ENCODE measurements at places on chromosomes 7 and 10.

- DNase-seq: peak; percentile 52
Measured at GRCh38 chr10:34193931-34194626, 621.0 kb downstream of the PARD3 start.

DNA sequence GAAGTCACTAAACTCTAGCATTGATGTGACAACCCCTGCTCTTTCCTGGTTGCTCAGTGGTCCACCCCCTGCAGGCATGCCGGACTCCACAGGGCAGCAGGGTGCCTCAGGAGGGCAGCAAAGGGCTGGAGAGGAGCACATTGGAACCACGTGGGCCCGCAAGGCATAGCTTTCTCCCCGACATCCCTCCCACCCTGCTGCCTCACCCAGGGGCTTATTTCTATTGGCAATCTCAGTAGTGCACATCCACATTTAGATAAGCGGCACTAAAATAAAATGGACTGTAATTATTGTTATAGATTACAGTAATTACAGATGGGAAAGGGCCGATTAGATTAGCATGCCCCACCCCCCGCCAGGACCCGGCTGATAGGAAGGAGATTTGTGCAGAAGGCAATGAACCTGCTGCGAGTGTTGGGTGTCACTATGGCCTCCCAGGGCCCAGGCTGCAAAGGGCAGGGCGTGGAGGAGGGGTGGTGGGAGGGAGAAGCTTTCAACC is 580.1 kb downstream of the GRID1 start:
- no peak for DNase-seq

- peak; percentile 35 for DNase-seq
Measured at GRCh38 chr7:58086461-58086860, 636.5 kb downstream of the ZNF716 start.

DNA sequence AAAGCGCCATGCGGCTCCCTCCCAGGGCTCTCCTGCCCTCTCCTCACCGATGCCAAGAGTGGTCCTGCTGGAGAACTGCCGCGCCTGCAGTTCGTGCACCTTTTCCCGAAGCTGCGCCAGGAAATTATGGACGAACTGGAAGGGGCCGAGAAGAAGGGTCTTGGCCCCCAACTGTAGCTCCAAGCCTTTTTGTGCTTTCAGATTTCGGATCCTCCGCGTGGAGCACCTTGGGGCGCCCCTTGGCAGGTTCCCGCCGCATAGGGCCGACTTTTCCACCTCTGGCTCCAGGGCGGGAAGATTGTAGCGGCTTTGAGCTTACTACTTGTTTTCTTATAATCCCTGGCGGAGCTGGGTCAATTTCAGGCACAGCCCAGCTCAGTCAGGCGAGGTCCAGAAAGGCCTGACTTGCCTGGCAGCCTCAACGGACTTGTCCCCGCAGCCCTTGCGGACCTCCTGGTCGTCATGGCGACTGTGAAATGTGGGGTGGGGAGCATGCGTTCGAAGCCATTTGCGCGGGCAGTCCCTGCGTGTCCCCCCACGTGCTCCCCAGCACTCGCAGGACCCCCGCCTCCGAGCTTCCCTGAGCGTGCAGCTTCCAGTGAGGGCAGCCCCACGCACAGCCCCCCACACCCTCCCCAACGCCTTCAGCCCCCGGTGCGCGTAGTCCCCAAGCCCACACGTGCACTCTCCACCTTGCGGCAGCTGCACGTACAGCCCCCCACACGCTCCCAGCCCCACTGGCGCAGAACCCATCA is 129.9 kb downstream of the KBTBD2 start:
- DNase-seq: no peak

DNA sequence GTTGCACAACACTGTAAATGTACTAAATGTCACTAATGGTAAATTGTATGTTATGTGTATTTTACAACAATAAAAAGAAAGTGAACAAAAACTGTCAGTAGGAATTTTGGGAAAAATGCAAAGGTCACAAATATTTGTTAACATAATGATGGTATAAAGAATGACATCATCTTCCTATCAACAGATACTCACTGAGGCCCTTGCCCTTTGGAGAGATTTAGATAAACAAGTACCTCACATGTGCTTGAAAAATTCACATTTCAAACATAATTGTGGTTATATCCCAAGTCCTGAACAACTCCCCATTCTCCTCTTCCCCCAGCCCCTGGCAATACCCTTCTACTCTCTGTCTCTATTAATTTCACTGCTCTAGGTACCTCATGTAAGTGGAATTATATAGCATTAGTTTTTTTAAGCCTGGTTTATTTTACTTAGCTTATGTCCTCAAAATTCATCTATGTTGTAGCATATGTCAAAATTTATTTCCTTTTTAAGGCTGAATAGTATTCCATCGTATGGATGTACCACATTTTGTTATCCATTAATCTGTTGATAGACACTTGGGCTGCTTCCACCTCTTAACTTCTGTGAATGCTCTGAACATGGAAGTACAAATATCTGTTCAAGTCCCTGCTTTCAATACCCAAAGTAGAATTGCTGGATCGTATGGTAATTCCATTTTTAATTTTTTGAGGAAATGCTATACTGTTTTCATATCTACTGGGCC is 90.5 kb downstream of the WIPF3 start:
- no peak for DNase-seq

GRCh38 chr7:131015657-131015958 is 281.6 kb upstream of the KLF14 start:
- DNase-seq: no peak

GRCh38 chr7:147029953-147030352 is 913.4 kb downstream of the CNTNAP2 start:
- no peak for DNase-seq

- no peak for DNase-seq
Measured at GRCh38 chr10:2925631-2926030, 141.7 kb upstream of the PFKP start.

DNA sequence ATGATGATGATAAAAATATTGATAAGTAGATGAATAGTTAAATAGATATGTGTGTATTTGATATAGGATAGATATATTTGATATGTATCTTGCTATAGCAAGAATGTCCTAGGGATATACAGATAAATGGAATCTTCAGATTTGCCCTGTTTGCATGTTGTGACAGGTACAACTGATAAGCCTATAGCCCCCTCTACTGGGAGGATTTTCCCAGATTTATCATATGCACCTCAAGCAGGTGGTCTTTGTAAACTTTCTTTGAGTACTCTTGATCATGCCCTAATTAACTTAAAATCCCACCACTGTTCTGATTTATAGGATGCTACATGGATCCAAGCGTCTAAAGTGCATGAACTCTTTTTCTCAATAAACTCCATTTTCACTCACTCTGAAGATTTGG is 1050.7 kb downstream of the SORCS3 start:
- no peak for DNase-seq

GRCh38 chr10:28054228-28054860 is 55.5 kb upstream of the ODAD2 start:
- DNase-seq: no peak

- DNase-seq: no peak
Measured at GRCh38 chr7:101939136-101939695, 121.8 kb downstream of the CUX1 start.

DNA sequence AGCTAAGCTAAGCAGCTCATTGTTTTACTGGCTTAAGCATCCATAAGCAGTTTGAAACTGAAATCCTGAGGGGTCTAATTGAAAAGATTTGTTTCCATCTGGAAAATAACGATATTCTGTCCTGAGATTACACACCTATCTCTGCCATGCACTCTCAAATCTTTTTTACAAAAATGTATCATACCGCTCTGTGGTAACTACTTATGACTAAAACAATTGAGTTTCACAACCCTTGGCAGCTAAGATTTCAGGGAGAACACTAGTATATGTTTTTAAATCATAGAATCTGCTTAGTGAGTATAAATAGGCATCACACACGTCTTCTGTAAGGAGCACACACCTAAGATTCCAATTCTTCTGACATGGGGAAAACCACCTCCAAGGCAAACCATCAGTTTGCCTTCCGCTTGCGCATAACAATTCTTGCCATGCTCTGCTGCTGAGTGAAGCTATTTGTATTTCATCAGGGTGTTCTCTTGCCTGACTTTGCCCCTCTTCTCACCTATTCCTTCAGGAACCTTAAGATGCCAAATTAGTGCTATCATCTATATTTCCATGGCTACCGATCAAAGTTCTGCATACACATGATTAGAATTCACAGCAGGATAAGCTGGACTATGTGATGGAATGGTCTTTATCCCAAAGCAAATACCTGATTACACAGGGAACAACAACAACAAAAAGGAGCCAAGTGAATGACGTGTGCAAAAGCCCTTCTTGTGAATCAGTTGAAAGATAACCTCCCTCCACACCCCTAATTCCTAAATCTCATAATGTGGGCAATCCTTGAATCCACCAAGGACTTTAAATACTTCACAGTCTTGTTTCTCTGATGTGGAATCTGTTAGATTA is 40.9 kb downstream of the PRPF18 start:
- DNase-seq: no peak

DNA sequence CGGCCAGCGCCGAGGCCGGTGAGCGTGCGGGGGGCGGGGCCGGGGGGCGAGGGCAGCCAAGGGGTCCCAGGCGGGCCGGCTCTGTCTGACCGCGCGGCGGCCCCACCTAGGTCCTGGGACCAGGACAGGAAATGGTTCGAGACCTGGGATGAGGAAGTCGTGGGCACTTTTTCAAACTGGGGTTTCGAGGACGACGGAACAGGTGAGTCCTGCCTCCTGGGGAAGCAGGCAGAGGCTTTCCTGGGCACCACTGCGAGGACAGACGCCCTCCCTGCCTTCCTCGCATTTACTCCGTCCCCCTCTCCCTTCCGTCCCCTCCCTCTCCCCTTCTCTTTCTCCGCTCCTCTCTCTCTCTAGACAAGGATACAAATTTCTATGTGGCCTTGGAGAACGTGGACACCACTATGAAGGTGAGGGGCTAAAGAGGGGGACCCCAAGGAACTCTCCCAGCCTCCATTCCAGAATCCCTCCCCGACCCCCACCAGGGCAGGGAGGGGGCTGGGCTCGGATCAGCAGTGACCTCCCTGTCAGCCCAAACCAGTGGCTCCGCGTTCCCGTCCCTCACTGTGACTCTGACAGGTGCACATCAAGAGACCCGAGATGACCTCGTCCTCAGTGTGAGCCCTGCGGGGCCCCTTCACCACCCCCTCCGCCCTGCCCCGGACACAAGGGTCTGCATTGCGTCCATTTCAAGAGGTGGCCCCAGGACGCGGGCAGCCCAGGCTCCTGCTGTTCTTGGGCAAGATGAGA is 2.6 kb upstream of the MUC12 start:
- no peak for DNase-seq

- DNase-seq: no peak
Measured at GRCh38 chr10:124745673-124746072, 1.5 kb upstream of the FAM53B start.

GRCh38 chr7:77985974-77986339 is 187.4 kb downstream of the PHTF2 start:
- no peak for DNase-seq

DNA sequence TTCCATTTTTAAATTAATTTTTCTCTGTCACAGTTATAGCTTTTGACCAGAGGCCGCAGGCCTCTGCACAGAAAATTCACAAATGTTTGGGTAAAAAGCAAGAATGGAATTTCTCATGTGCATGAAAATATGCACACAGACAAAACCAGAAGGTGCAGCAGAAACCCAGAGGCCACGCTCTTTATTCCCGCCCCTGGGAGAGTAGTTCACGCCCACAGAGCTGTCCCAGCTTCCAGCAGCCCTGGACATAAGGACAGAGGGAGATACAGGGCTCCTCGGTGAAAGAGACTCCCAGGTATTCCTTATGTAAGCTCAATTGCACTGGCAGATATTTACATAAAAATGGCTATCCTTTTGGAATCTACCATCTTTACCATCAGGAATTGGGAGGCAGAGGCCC is 245.2 kb upstream of the NFE2L3 start:
- no peak for DNase-seq

DNA sequence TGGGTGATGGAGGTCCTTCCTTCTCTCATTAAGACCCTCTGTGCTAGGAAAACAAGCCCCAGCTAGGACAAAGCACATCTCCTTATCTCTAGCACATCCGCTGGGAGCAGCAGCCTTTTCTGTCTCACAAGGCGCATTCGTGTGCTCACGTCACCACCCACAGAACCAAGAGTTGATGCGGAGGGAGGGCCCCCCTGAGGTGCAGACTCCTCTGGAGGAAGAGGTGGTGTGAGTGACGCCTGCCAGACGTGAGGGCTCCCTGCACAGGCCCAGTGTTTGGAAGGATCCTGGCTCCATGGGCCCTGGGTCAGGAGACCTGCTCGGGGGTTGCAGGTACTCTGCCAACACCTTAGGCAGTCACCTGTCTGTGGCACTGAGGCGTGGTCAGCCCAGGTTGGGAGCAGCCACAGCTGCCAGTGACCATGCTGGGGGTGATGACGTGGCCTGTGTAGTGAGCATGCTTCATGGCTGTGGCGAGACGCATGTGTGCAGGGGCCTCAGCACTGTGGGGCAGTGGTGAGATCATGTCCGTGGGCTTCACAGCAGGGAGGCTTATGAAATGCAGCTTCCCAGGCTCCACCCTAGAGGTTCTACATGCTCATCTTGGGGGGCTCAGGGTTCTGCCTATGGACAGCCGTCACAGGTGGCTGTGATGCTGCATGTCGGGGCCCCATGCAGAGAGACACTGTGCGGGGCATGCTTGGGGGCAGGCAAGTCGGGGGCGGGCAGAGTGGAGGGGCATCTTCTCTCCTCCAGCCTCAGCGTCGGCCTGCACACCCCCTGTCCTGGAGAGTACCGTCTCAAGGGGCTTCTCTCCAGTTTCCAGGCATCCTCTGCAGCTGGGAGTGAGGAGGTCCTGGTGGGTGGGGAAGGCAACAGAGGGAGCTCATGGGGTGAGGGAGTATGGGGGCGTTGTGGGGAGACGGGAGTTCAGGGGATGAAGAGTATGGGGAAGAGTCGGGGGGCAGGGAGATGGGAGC is 56.2 kb upstream of the DPYSL4 start:
- DNase-seq: no peak

- DNase-seq: no peak
Measured at GRCh38 chr7:131544449-131545301, 11.8 kb downstream of the PODXL start.

DNA sequence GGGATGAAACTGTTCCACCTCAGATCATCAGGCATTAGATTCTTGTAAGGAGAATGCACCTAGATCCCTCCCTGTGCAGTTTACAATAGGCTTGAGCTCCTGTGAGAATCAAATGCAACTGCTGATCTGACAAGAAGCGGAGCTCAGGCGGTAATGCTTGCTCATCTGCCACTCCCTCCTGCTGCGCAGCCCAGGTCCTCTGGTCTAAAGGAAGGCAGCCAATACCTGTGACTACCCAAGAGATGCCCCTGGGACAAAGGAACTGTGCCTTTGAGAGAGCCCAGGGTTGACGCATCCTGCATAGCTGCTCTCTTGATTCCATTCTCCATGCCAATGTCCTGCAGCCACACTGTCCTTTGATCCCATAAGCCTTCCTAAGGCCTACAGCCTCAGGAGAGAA is 73.1 kb downstream of the ADCYAP1R1 start:
- DNase-seq: no peak

- no peak for DNase-seq
Measured at GRCh38 chr10:97063983-97064837, 121.5 kb downstream of the SLIT1 start.

Measured in Peyer's patch (tissue), 4 donors.